ENCODE measurements at places on chromosomes 12 and 14. TPM values are rescaled to one million over a fixed set of nuclear protein-coding genes. Genes with fewer than 3 reads are reported as not detected.

The GPRC5D gene
- total RNA-seq = 5.5 TPM

The CATSPERB gene
- 4.2 TPM for total RNA-seq

The EFS gene
- not detected for total RNA-seq

GRCh38 chr12:51430196-51430895 is 5.7 kb downstream of the SLC4A8 start:
- DNase-seq = no peak
